ENCODE measurements at places on chromosomes 12 and 14. TPM values are rescaled to one million over a fixed set of nuclear protein-coding genes. Genes with fewer than 3 reads are reported as not detected.

DNA sequence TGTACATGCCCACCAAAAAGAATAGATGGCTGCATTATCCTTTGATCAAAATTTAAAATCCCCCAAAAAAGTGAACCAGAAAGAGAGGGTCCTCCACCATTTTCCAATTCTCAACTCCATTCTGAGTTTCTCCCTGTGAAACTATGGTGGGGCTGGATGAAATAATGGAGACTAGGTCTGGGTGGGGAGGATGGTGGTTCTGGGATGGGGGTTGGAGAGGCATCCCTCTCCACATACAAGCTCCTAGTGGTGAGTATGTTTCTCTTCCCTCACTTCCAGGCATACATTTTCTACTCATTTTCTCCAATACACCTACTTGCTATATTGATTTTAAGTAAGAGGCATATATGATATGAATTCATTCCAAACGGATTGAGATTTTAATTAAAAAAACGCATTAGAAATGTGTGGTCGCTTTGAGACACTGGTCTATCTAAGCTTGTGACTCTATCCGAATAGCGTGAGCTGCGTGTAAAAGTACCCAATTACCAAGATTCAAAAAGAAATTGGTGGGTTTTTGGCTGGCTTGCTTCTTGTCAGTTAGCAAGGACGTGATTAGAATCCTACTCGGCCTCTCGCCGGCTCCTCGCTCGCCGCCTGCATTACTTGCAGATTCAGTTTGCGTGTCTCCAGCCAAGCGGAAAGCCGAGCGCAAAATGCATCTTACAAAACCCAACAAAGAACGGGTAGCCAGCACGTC, 3.4 kb downstream of the ASCL1 start:
- DNase-seq, result no peak

DNA sequence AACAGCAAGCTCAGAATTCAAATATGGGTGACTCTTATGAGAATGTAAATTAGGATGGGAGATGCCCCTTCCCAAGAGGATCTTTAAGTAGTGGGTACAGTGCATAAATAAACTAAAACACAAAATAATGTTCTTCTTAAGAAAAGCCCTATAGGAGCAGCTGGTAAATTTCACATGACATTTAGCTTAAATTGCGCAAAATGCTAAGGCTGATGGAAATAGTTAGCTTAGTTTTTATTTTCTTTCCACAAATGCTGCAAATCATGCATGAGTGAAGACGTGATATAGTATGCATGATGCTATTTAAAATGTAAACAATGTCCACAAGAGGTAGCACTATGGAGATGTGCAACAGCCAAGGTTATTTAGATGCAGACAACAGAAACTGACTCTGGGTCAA, 328.1 kb downstream of the ATP23 start:
- DNase-seq, result no peak

DNA sequence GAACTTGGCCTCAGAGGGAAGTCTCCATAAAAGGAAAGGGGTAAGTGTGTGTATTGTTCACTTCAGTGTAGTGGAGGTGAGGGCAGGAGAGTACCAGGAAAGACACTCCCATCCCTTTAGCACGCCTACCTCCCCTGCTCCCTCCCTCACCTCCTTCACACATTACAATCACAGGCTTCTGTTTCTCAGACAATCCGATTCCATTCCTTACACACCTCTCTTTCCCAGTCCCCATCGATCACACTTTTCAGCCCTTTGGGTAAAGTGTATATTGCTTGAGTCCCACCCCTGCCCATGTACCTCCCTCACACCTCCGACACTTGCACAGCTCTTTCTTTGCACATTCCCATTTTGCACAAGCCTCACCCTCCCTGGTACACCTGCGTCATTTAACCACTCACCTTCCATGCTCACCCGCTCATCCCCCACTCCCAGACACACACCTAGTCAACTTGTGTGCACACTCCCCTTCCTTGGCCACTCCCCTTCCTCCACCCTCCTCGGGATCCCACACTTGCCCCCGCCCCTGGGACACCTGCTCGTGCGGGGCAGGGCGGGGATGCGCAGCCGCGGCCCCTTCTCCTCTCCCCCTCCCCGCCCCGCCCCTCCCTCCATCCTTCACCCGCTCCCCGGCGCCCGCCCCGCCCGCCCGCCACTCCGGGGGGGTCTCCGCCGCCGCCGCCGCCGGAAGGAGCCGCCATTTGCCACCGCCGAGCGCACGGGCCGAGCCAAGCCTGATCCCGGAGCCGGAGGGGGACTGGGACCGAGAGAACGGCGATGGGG, at the start of gene MARCHF9:
Gene MARCHF9 (plus strand): TSS at position 693 of the 783 bp plus-strand sequence. CDS start 426 bp downstream, outside the sequence.
- peak; percentile 70 for DNase-seq

- DNase-seq, result no peak
Measured at GRCh38 chr14:29810064-29810463, 117.6 kb downstream of the PRKD1 start.

MFAP5 gene
- not detected for total RNA-seq
